Right lobe of liver (tissue), 6 donors: ENCODE measurements at places on chromosomes 2 and 18.

DNA sequence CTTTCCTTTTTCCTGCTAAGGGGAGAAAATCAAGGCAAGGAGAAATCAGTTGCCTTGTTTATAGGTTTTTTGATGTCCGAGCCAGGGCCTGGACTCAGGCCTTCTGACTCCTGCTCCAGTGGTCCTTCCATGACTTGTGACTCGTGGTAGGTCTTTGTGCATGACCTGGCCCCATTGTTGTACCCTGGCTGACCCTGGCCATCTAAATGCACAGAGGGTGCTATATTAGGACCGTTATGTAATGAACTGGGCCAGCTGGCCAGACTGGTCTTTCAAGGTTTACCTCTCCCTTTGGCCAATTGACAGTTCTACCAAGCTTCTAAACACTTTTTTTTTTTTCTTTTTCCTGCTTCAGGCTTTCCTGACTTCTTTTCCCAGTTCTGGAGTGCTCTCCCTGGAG is 81.1 kb downstream of the SETBP1 start:
- DNase-seq: no peak

- no peak for DNase-seq
Measured at GRCh38 chr2:118197011-118197675, 108.9 kb downstream of the INSIG2 start.

GRCh38 chr2:37653805-37654378 is 17.6 kb downstream of the CDC42EP3 start:
- DNase-seq: peak; percentile 66

DNA sequence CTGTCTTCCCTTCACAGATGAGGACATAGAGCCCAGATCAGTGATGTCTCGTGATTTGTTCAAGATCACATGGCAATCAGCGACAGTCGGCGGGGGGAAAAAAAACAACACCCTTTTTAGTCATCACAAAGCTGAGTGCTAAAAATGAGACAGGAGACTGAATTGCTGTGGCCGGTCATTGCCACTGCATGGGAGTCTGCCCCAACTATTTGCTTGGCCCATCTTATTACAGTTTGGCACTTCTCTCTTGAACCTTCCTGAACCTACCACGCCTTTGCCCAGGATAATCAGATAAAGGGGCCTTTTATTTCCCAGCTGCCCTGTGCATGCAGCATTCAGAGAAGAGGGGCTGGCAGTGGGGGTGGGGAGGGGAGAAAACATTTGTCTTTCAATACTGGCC is 42.7 kb downstream of the SETBP1 start:
- no peak for DNase-seq

DNA sequence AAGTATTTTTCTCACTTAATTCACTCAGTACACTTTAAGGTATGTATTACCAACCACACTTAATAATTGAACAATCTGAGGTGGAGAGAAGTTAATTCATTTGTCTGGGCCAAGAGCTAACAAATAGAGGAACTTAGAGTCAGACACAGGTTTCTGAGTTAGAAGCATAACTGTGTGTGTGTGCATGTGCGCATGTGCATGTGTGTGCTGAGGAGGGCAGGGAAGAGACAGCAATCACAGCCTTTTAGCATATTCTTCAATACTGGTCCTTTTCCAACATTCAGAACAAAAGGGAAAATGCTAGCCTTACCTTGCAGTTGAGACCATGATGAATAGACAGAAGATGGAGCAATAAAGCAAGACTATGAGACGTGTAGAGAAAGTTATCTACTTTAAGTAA is 136.2 kb upstream of the ATP5MC3 start:
- DNase-seq: no peak

DNA sequence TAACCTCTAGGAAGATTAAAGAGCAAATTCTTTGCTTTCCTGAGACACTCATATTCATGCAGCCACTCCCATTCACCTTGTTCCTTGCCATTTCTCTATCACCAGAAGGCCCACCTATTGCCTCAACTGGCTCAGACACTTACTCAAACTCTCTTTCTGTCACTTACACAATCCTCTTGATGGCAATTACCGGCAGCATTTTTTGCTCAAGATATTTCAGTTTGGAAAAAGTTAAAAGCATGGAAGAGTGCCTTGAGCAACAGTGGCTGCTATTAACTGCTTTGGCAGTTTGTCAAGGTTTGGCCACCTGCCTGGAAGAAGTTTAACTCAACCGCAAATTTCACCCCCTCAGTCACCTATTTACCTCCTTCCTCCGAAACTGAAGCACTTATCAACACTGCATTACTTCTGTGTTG is 1104.0 kb upstream of the PIK3C3 start:
- DNase-seq: no peak

DNA sequence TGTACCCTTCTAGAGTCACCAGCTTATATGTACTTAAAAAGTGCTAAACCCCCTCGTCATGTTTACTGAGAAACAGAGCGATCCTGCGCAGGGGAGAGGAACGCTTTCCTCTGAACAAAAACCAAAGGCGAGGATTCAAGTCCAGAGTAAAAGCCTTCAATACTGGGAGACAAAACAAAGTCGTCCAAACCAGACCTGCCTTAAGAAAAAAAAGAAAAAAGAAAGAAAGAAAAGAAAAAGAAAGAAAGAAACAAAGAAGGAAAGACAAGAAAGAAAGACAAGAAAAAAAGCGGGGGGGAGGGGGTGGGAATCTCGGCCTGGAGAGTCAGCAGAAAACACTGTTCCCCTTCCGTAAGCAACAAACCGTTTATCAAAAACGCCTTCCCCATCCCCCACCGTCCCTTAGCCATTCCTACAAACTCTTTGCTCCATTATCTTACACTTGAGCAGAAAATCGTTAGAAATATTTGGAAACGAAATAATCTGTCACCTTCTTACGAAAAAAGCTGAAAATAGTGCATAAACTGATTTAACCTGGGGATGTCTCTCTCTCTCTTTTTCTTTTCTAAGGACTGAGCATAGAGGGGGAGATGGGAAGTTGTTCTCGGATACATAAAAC is 3.3 kb downstream of the PTGR3 start:
- no peak for DNase-seq

DNA sequence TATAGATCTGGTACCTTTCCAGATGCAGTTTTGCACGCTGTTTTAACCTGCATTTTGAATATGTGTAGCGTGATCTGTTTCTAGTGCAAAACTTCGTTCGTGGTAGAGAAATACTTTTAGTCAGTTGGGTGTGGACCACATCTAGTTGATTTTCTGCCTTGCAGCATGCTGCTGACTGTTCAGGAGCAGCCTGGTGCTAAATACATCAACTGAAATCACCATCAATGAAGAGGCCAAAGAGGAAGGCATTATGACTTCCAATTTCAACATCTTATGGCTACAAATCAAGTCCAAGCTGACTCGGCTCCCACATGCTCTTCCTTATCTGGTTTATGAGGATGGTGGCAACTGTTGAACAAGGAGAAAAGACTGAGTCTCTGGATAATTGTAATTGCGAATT is 298.5 kb downstream of the ZNF521 start:
- no peak for DNase-seq

- no peak for DNase-seq
Measured at GRCh38 chr2:28600181-28600580, 104.3 kb downstream of the PLB1 start.

- DNase-seq: no peak
Measured at GRCh38 chr2:136929531-136929930, 164.2 kb downstream of the THSD7B start.

GRCh38 chr18:31204166-31204565 is 41.5 kb upstream of the DSC1 start:
- DNase-seq: no peak

DNA sequence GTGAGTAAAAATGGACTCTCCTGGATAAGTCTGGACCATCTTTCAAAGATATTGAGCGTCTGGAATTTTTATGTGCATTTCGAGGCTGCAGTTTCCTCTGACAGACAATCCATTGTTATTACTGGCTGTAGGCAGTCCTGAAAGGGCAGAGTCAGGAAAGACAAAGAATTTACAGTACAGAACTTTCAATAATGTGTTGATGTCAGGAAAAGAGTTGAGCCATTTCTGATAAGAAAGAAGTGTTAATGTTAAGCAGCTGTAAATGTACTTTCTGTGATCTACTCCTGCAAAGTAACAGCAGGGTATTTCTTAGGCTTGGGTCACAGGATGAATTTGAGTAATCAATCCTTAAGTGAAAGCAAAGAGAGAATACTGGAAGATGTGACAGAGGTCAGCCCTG is 29.8 kb downstream of the TSPYL6 start:
- DNase-seq: no peak

GRCh38 chr2:195805283-195805976 is 148.4 kb downstream of the SLC39A10 start:
- no peak for DNase-seq

DNA sequence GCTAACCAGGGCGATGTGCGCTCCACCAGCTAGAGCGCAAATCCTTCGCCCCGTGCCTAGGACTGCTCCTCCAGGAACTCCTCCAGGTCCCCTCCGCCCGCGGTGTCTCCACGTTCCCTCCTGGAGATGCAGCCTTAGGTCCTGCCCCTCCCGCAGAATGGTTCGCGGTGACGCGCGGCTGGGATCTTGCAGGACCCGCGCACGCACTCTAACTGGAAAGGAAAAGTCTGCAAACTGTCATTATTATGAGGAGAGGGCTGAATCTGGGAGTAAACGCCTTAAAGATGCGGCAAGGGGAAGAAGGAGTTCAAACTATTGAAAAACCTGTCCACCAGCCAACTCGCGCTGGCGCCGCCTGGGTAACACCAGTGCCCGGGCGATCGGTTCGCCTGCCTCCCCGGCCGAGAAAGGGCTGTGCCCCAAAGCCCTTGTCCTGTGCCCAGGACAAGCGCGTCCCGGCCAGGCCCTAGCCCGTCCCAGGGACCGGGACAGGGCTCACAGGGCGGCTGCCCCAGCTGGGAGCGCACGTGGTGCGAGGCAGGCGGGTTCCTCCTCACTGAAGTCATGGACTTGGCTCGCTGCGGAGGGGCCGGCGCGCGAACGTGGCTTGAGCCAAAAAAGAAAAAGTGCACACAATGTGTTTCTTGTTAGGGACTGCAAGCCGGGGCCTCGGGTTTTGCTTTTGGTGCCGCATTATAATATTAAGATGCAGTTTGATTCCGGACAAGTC is 5.5 kb upstream of the ID2 start:
- DNase-seq: peak; percentile 94

DNA sequence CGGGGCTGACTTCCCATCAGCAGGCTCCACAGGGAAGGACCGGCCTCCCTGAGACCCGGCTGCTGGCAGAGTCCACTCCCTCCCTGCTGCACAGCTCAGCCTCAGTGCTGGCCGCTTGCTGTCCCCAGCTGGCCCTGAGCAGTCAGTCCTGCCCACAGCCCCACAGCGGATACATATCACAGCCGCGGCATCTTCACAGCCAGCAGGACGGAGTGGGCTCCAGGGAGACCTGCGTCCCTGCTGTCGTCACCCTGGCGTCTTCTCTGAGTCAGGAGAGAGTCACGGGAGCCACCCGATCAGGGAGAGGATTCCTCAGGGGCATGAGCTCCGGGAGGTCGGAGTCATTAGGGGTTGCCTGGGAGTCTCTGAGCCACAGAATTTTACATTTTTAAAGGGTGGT is 13.1 kb upstream of the SNTG2 start:
- DNase-seq: no peak

- no peak for DNase-seq
Measured at GRCh38 chr2:97831121-97831520, 117.7 kb downstream of the ZAP70 start.

GRCh38 chr2:65727816-65728215 is 295.4 kb upstream of the SPRED2 start:
- no peak for DNase-seq

- DNase-seq: no peak
Measured at GRCh38 chr2:165757906-165758675, 36.0 kb downstream of the GALNT3 start.

- no peak for DNase-seq
Measured at GRCh38 chr18:25456334-25457010, 104.5 kb upstream of the ZNF521 start.

- DNase-seq: no peak
Measured at GRCh38 chr2:196123679-196124373, 47.6 kb downstream of the STK17B start.

DNA sequence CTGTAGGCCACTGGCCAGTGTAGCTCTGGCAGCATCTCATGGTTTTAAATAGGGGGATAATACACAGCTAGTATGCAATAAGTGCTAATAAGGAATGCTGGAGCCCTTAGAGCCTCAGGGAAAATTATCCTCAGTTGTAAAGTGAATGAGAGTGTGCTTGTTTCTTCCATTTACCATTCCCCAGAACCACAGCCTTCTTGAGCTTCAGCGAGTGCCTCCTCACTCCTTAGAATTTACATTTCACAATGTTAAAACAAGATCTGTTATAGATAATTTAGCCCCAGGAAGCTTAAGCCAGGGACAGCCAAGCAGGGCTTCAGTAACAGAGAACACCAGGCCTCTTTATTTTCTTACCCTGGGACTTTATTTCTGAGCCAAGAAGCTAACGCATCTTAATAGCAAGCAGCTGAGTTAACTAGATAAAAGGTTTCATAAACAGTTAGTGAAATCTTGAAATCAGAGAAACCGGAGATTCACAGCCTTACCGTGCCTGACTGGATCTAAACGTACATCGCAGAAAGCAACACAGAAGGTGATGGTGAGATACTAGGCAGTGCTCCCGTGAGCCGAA is 535.2 kb downstream of the TDRD15 start:
- no peak for DNase-seq

- DNase-seq: no peak
Measured at GRCh38 chr2:53512071-53512826, 255.4 kb upstream of the CHAC2 start.

- no peak for DNase-seq
Measured at GRCh38 chr2:108835040-108835439, 48.5 kb downstream of the CCDC138 start.

- DNase-seq: no peak
Measured at GRCh38 chr2:75580606-75581005, 19.9 kb upstream of the EVA1A start.

- DNase-seq: no peak
Measured at GRCh38 chr2:75592030-75592429, 31.3 kb upstream of the EVA1A start.

DNA sequence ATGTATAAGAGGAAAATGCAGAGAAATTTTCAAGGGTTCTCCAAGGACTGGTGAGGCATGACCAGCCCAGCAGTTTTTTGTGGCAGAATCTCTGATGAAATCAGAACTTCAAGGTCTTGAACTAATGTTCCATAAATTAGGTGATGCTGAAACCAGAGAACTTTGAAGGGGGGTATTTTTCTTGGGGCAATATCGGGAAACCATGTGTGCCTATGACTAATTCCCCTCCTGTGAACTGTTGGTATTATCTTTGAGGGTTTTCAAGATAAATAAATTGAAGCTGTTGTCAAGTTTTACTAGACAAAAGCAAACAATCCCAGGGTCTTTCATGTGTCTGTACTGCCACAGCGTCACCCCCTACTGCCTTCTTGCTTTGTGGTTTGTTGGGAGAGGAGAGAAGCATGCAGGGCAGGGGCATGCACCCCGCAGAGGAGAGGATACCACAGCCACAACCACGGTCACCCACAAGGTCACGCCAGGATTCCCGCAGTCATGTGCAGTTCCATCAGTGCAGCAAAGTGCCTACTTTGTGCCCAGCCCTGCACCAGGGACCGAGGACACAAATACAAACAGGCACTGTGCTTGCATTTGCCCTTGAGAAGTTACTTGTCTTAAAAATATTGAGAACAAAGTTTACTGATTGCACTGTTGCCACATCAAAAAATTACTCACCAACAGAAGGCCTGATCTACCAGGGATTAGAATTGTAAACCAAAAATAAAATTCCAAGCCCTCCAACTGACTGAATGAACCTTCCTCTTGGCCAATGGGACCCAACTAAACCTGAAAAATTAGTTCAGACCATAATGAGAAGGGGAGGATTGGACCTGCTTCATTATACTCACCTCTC is 413.3 kb upstream of the TRIB2 start:
- DNase-seq: no peak
